ENCODE measurements at places on chromosomes 16 and 17. TPM values are rescaled to one million over a fixed set of nuclear protein-coding genes. Genes with fewer than 3 reads are reported as not detected.

KRTAP9-4 gene
- not detected for total RNA-seq

CDH3 gene
- total RNA-seq: 0.17 TPM

ZP2 gene
- not detected for total RNA-seq

KCNJ12 gene
- 0.15 TPM for total RNA-seq

KRT39 gene
- total RNA-seq: not detected

PRR35 gene
- not detected for total RNA-seq

SPAG9 gene
- 26.5 TPM for total RNA-seq

KRT38 gene
- total RNA-seq: not detected

METRNL gene
- 55.3 TPM for total RNA-seq

ZNF597 gene
- total RNA-seq: 0.67 TPM

SLC16A6 gene
- 0.50 TPM for total RNA-seq

TP53TG3 gene
- not detected for total RNA-seq

MRPL10 gene
- 62.4 TPM for total RNA-seq

KRT40 gene
- not detected for total RNA-seq

MAP2K4 gene
- total RNA-seq: 17.5 TPM

BCO1 gene
- not detected for total RNA-seq

KRTAP3-2 gene
- not detected for total RNA-seq

SLC2A4 gene
- total RNA-seq: 1.0 TPM

TSPOAP1 gene
- 2.7 TPM for total RNA-seq

PYY gene
- total RNA-seq: 0.45 TPM

EMP2 gene
- total RNA-seq: 23.4 TPM

CD300LB gene
- total RNA-seq: not detected

ATP2C2 gene
- not detected for total RNA-seq

CCL14 gene
- not detected for total RNA-seq

TMEM100 gene
- total RNA-seq: 3.4 TPM

SPIRE2 gene
- total RNA-seq: 1.9 TPM

SCARF1 gene
- total RNA-seq: 1.0 TPM

VASN gene
- total RNA-seq: 69.6 TPM

BTBD17 gene
- not detected for total RNA-seq

ZACN gene
- total RNA-seq: not detected
